Epithelial cell of esophagus (primary cell): ENCODE measurements at places on chromosomes 2 and 18.

DNA sequence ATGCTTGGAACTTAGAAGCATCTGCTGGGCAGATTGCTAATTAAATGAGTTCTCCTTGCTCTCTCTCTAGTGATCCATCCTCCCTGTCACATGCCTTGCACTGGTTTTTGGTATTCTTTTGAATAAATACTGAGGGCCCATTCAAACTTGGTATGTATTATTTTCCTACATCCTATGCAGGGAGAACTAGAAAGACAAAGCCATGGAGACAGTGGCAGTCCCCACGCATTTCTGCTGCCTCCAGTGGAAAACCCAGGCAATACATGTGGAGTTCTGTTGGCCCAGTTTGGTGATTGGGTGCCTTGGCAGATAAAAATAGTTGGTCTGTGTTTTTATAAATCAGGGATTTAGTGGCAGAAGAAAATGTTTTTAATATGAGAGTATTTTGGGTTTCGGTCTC is 68.7 kb downstream of the DIS3L2 start:
- DNase-seq = no peak

GRCh38 chr2:48483506-48483905 is 46.4 kb upstream of the STON1 start:
- DNase-seq = no peak

DNA sequence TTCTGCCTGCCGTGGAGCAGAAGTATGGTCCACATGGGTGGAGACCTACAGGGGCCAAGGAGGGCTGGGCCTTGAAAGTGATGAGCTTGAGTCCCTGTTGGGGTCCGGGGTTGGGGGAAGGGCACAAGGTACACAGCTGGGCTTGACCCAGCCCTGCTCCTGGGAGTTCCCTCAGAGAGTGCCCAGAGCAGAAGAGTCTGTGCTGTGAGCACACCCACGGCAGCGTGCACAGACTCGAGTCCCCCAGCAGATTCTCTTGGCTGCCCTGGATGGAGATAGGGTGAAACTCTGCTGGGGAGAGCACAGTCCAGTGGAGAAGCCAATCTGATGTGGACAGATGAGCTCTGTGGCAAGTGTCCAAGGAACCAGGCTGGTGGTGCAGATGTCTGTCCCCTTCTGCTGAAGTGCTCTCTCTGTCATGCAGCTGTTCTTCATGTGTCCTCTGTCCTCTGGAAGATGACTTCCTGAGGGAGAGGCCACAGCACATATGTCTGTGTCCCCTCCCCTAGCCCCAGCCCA is 27.5 kb downstream of the INPP4A start:
- DNase-seq = no peak

DNA sequence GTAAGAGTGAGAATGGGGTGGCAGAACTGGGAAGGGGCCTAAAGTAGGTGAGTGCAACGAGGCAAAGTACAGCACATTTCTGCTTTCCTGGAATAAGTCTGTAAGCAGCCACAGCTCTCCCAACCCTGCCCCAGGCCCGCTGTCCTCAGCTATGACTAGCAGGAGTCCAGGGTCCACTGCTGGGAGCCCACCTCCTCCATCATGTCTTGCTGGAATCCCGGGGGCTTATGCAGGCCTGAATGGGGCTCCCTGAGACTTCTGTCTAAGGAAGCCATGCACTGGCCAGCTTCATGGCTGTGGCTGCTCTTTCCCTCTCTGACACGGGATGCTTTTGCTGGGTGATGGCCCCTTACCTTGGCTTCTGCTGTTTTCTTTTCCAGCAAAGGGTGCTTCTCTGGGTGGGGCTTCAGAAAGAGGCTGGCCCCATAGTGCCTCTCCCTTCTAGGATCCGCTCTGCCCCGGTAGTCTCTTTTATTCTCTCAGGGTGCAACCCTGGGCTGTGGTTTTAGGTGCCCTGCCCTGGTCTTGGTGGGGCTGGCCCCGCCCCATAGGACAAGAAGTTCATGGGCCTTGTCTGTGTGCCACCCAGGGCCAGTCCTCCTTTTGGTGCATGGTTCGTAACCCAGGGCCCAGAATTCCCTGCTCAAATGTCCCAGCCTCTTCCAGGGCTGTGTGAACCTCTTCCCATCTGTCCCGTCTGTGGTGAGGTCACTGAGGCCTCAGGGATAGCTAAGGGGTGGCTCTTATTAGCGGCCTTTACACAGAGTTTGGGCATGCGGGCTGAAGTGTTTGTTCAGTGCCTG is 33.8 kb upstream of the POLE4 start:
- no peak for DNase-seq

DNA sequence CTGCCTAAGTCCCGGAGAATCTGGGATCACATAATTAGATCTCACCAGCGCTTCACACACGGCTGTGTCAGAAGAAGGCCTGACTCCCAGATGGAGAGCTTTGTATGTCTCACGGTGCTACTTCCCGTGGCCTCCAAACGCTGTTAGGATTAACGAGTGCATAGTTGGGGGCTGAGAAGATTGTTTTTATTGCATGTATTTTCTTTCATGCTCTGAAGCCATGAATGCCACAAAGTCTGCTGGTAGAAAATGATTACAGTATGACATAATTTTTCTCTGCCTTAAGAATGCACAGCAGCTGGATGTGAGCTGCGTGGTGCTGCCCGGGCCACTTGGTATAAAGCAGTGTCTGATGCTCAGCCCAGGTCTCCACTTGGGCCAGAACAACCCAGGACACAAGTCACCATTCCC is 166.5 kb downstream of the SEPTIN10 start:
- DNase-seq = no peak

- peak; percentile 81 for DNase-seq
These were observed 123.3 kb upstream of the RND3 start for GRCh38 chr2:150610670-150611279.

GRCh38 chr2:15729709-15730544 is 138.3 kb downstream of the DDX1 start:
- no peak for DNase-seq

- DNase-seq = no peak
These were observed 619 bp upstream of the FAM168B start for GRCh38 chr2:131093696-131094462.

DNA sequence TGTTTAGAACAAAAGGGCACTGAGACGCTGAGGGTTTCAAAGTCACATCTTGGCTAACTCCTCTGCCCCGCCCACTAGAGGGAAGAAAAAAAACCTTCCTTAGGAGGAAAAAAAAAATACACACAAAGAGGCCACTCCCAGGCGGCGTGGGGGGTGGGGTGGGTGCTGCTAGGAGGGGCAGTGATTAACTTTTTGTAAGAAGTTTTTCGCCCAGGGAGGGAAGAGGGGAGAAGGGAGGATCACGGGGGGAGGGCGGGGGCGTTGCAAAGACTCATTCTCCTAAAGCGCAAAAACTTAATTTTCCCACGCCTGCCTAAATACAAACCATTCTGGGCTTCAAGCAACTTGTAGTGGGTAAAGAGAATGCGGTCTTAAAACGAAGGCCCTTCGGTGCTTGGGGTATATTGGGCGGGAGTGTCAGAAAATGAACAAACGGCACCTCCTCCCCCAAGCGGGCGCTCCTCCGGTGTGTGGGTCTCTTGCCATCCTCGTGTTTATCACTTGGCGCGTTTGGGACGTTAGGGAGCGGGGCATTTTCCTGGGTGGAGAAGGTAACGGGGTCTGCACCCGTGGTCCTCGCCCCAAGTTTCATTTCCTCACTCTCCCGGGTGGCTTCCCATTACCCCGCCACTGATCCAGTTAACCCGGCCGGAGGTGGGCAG is 1.7 kb downstream of the CXCR4 start:
- no peak for DNase-seq

GRCh38 chr2:170143045-170143717 is 34.8 kb upstream of the MYO3B start:
- DNase-seq = no peak

DNA sequence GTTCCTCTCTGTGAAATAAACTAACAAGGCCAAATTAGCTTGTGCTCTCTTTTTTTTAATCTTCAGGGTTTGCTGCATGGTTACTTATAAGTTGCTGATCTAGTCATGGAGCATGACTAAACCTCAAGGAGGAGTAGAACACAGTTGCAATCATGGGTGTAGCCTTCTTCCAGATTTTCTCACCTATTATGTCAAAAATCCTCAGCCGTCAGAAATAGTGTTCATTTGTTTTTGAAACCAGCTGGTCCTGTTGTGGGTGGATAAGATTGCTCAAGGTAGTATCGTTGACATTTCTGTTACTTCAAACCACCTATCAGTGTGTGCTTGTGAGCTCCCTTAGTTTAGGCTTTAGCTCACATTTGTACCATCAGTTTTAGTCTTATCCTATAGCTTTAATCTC is 11.2 kb downstream of the RELCH start:
- peak; percentile 95 for DNase-seq

DNA sequence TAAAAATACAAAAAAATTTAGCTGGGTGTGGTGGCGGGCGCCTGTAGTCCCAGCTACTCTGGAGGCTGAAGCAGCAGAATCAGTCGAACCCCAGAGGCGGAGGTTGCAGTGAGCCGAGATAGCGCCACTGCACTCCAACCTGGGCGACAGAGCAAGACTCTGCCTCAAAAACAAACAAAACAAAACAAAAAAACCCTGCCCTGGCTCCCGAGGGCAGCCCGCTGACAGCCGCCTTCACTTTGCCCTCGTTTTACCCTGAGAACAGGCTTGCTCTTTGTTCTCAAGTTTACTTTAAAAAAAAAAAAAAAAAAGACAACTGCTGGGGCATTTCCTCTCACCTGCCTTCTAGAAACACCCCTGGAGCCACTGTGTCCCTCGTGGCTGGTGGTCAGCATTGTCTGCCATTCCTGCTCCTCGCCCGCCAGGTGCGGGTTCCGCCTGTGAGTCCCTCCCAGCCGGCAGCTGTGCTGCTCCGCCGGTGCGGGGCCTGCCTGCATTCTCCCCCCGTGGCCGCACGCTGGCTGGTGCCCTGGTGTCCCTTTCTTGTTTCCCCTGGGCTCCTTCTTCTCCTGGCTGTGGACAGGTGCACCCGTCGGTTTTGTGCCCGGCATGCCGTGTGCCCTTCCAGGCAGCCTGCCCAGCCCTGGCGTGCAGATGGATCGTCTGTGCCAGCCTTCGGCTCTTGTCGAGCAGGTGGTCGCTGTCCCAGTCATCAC is 105.7 kb downstream of the USP40 start:
- DNase-seq = no peak

GRCh38 chr2:65431421-65432226 is 775 bp downstream of the SPRED2 start:
- DNase-seq = peak; percentile 38

- no peak for DNase-seq
These were observed 37.6 kb downstream of the NXPH2 start for GRCh38 chr2:138742441-138743057.

GRCh38 chr2:134988994-134989605 is 58.1 kb downstream of the MAP3K19 start:
- peak; percentile 49 for DNase-seq

DNA sequence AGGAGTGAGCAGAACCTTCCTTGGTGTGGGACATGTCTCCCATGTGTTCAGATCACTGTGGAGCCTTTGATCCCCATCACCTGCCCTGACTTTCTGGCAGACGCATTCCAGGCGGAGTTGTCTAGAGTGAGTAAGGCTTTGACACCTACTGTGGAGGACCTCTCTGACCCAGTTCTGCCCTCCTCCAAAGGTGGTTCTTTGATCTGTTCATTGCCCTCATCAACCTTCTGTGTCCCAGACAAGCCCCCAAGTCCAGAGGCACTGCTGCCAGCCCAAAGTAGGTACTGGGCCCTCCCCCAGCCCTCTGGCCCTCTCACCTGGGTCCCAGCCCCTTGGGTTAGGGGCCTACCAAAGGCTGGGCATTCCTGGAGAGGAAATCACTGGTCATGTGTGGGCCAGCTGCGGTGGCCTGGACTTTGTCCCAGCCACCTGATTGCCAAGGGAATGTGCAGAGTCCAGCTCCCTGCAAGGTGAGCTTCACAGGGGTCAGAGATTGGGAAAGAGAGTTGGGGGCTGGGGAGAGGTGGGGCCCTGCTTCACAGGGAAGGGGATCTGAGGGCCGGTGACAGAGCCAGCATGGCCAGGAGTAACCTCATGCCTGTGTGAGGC is 12.1 kb upstream of the FAHD2A start:
- no peak for DNase-seq

DNA sequence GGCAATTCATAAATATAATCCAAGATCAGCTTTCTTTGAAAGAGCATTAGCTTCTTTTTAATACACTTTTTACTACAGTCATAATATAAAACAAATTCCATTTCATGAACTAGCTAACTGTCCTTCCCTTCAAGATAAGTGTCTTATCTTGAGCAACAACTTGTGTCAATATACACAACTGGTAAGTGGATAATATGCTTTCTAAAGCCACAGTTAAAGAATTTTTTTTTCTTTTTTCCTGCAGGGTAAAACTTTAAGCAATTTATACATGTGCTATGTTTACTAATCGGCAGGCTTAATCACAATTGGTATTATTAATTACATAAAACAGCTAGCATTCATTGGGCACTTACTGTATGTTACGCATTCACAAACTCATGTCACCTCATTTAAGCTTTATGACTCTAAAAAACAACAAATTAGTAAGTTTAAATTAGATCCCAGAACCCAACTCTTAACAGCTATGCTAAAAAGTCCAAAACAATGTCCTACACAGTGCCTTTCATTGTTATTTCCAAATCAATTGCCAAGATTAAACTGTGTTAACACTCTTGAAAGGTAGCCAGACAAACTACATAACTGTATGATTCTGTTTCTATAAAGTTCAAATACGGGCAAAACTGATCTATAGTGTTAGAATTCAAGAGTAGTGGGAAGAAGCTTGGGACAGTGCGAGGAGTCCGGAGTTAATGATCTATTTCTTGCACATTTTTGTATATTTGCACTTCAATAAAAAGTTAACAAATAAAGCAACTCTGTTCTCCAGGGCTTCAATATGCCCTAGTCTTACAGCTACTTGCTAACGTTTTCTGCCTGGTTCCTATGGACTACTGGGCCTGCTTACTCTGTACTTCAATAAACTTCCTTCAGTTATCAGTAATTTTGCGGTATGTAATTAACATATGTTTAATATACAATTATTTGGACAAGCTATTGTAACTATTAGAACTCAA is 6.0 kb downstream of the TXNL1 start:
- DNase-seq = no peak

DNA sequence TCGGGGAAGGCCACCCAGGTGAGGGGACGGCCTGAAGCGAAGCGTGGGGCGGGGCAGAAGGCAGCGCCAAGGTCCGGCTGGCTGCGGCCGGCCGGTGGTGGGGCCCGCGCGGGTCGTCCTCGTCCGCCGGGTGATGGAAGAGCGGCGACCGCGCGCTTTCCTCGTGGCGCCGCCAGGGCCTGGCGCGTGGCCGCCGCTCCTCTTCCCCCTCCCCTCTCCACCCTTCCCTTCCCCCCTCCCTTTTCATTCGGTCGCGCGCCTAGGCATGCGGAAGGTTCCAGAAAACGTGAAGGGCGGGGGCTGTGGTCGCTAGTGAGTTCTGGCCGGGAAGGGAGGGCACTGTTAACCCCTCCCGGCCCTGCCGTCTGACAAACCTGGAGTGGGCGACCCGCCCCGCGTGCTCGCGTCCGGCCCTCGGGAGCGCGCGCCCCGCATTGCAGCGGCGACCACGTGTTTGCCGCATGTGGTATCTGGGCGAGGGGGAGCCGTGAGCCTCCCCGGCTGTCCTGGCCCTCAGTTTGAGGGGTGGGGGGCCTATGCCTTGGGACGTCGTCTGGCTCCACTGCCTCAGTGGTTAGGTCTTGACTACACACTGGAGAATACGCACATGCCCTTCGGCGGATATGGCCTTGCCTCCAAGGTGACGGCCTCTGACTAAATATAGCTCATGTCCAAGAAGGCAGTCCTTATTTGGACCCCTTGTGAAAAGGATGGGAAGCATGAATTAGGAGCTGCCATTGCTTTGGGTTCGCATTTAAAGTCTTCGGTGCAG is 579 bp downstream of the MAT2A start:
- peak; percentile 56 for DNase-seq

- DNase-seq = no peak
These were observed 92.8 kb downstream of the MARCHF4 start for GRCh38 chr2:216279459-216279858.

GRCh38 chr2:132757676-132758075 is 87.7 kb upstream of the LYPD1 start:
- no peak for DNase-seq

GRCh38 chr2:3728104-3729054 is 25.0 kb downstream of the DCDC2C start:
- DNase-seq = peak; percentile 38
